T-helper 2 cell treated with Interferon-gamma antibody and Interleukin-4, amounts not matched to agents 100 ng/mL and 5 ng/mL, for 36 hours (primary cell): ENCODE measurements at places on chromosomes 5 and 9. TPM values are rescaled to one million over a fixed set of nuclear protein-coding genes. Genes with fewer than 3 reads are reported as not detected.

Gene SCGB3A1
- total RNA-seq = not detected in 2 replicates

Gene GPX3
- not detected in 2 replicates for total RNA-seq

Gene PROP1
- not detected in 2 replicates for total RNA-seq

Gene ZBTB26
- total RNA-seq = 6.8 and 7.2 TPM in 2 replicates

Gene RAI14
- 1.2 and 1.5 TPM in 2 replicates for total RNA-seq

Gene PCDHB6
- total RNA-seq = not detected in 2 replicates

Gene PCDHB14
- total RNA-seq = not detected in 2 replicates

Gene TRIM7
- total RNA-seq = 0.66 and 1.0 TPM in 2 replicates

Gene WWC1
- total RNA-seq = not detected in 2 replicates
